ENCODE measurements at places on chromosomes 5 and 9.

- no peak for DNase-seq
Observed at GRCh38 chr5:18219241-18219640, 585.0 kb downstream of the TAF11L14 start.

- no peak for DNase-seq
Observed at GRCh38 chr5:173736923-173737412, 120.5 kb upstream of the BOD1 start.

DNA sequence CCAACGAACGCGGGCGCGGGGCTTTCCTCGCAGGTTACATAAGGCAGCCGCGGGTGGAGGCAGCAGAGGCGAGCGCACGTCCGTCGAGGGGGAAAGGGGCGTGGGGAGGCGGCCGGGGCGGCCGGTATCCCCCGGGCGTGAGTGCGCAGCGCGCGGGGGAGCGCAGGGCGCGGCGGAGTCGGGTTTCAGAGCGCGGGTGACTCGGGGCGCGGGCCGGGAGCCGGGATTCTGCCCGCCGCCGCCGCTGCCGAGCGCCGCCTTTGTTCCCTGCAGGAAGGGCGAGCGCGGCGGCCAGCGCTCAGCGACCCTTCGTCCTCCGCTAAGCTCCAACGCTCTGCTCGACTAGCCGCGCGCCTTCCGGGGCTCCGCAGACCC is at the start of gene COL15A1:
Gene COL15A1, plus strand, starts transcription at position 226 of the 375 bp plus-strand sequence. CDS start 155 bp downstream, outside the sequence.
- no peak for DNase-seq

GRCh38 chr9:124739360-124739759 is 31.8 kb downstream of the NR6A1 start:
- DNase-seq, result no peak

DNA sequence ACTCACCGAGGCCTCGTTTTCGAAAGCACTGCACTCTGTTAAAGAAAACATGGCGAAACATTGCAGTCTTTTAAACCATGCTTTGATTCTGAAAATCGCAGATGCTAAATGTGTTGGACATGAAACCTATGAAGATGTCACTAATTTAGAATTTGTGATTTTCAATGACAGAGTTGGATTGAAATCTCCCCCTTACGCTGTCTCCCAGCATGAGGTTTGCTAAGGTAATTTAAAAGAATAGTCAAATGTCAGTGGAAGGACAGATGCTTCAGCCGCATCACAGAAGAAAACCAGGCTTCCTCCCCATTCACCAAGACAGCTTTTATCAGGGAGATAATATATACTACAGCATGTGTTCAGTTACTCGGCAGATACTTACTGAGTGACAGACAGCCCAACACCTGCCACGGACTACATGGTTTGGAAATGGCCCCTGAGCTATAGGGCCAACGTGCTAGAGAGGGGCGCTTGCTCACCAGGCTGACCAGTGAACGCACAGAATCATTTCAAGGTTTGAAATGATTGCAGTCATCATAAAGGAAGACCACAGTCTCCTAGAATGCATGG is 136.9 kb downstream of the ADAMTS16 start:
- DNase-seq, result no peak

- DNase-seq, result no peak
Observed at GRCh38 chr9:137781906-137782585, 95.5 kb upstream of the CACNA1B start.

GRCh38 chr5:156479849-156480248 is 152.9 kb downstream of the SGCD start:
- no peak for DNase-seq

GRCh38 chr9:32735476-32735875 is 47.9 kb upstream of the TMEM215 start:
- DNase-seq, result no peak

GRCh38 chr9:108779551-108780325 is 76.0 kb downstream of the ACTL7B start:
- no peak for DNase-seq

GRCh38 chr5:36392818-36393217 is 91.1 kb upstream of the RANBP3L start:
- no peak for DNase-seq

GRCh38 chr9:95444160-95444559 is 72.6 kb downstream of the PTCH1 start:
- no peak for DNase-seq

DNA sequence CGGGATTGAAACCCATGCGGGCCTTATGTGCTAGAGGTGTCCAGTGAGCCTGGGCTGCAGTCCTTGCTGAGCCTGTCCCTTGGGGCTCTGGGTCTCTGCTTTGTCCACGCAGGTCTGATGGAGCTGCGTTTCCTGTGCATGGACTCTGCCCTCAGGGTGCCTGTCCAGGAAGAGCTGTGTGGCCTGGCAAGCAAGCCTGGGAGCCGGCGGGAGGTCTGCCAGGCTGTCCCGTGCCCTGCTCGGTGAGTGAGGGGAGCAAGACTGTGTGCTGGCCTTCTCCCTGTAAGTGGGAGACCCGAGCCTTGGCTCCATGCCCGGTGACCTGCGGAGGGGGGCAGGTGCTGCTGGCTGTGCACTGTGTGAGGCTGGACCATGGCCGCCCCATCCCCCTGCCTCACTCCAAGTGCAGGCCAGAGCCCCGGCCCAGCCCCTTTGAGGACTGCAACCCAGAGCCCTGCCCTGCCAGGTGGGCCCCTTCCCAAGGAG is 11.2 kb upstream of the CACFD1 start:
- DNase-seq, result no peak
